ENCODE measurements at places on chromosomes 7 and 10. TPM values are rescaled to one million over a fixed set of nuclear protein-coding genes. Genes with fewer than 3 reads are reported as not detected.

Gene RAPGEF5
- total RNA-seq: 0.16 TPM

Gene PDZD7
- 0.88 TPM for total RNA-seq

Gene SPDYE8
- not detected for total RNA-seq

Gene C10orf67
- total RNA-seq: not detected

Gene ANKRD22
- total RNA-seq: 0.22 TPM

Gene SLC12A9
- 14.8 TPM for total RNA-seq

Gene TMEM130
- total RNA-seq: 0.29 TPM

Gene ZNF365
- total RNA-seq: 0.98 TPM

Gene TSPAN33
- 5.1 TPM for total RNA-seq

All from A549 treated with Mapracorat at 1 μM for 4 hours (cell line).